ENCODE measurements at places on chromosomes 2 and 18.

DNA sequence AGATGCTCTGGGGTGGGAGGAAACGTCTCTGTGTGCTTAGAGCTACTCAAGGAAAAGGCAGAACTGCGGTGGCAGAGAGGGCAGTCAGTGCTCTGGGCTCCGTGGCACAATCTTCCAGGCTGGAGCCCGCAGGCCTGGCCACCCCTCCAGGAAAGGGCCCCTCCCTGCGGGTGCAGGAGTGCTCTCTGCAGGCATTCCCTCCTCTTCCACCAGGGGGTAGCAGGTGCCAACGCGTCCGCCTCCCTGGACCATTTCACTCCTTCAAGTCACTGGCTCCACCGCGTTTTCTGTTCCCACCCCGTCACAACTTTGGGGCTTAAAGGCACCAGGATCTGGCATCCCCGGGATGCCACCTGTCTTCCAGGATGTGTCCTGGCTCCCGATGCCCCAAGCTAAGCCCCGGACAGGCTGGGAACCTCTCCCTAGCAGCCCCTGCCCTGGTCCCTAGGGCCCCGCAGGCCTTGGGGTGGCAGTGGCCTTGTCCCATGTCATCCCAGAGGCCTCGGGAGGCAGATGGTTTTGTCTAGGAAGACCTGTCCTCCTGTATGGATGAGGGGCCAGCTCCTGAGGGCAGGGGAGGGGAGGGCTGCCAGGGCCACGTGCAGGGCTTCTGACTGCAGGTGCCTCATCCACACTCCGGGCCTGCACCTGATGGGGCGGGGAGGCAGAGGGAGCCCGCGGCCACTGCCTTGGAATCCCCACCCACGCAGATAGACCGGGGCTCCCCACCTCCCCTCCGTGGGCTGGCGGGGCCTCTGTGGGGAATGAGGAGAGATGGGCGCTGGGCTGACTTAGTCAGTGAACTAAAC is 26.4 kb downstream of the KCNIP3 start:
- peak; percentile 28 for DNase-seq

GRCh38 chr18:76265497-76266235 is 229.4 kb downstream of the ZNF516 start:
- no peak for DNase-seq

DNA sequence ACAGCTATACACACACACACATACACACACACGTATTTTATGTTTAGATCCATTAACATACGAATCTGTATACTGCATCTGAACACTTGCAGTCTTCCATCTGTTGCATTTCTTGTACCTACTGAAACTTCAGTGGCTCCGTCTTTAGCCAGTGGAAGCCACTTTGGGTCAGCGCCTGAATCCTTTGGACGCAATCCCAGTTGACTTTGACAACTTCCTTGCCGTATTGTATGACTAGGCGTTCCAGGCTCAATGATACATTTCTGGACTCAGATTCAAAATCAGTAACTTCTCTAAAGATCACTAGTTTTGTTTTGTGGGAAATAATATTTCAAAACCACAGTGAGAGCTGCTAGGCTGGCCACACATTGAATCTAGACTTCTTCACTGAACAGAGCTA is 101.5 kb upstream of the GPC1 start:
- no peak for DNase-seq

DNA sequence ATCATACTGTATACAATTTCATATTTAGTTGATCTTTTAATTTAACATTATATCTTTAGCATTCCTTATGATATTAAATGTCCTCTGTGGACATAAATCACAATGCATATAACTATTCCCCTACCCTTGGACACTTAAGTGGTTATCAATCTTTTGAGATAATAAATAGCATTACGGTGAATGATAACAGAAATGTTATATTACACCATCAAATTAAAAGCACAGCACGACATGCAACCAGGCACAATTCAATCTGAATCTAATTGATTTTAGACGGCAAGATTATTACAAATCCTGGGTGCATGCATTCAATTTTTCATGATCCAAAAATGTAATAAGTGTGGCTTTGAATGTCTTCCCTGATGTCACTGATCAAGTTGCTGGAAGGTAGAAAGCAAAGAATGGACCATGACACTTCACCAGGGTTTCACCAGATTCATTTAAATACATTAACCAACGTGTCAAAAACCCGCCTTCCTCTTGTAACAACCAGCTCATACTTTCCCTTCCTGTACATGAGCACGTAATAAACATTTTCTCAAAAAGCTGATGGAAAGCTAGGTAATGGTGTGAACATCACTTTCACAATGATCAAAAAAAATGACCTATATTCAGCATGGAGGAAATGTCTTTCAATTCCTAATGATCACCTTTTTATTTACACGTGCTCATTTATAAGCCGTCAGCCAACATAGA is 513.7 kb upstream of the ID2 start:
- DNase-seq, result no peak

- DNase-seq, result no peak
Measured at GRCh38 chr2:81355436-81355835, 1050.9 kb upstream of the LRRTM1 start.

GRCh38 chr2:105609746-105610402 is 134.8 kb upstream of the NCK2 start:
- no peak for DNase-seq

DNA sequence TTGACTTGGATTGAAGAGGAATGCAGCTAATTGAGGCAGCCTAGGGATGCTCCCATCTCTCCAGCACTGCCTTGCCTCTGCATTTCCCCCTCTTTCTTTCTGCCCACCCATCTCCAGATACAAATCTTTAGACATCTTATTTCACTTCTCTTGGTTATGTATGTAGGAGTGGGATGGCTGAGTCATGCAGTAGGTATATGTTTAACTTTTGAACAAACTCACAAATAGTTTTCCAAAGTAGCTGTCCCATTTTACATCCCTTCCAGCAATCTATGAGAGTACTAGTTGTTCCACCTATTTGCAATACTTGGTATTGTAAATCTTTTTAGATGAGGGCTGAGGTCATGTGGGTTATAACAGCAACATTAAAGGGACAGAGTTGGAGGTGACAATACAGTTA is 329.9 kb downstream of the DYSF start:
- no peak for DNase-seq

- DNase-seq, result peak; percentile 98
Measured at GRCh38 chr2:88753833-88754584, 62.5 kb downstream of the RPIA start.

DNA sequence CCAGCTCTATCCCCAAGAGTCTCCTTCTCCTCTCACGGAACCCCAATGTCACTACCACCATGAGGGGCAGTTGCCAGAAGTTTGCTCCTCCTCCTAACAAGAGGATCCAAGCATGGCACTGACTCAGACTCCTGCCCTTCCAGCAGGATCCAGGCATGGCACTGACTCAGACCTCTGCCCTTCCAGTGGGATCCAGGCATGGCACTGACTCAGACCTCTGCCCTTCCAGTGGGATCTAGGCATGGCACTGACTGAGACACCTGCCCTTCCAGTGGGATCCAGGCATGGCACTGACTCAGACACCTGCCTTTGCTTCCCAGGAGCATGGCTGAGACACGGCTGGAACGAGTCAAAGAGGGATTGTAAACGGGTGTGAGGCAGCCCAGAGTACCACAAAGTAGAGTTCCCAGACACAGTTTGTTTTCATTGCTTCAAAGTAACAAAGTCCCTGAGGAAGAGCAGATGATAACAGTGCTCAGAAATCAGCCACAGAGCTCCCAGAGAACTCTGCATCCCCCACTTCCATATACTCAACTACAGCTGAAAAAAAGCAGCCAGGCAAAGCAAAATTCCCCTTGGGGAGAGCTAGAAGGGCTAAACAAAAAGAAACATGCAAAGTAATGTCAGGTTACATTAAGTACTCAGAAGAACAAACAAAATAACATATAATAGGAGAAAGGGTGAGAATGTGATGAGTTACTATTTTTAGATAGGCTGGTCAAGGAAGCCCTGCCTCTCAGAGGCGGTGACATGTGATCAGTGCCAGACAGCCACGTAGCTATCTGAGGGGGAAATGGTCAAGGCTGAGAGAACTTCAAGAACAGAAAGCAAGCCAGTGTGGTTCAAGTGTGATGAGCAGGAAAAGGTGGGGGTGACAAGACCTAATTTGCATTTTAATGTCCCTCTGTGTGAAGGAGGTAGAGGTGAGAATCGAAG is 3.0 kb downstream of the BUB1 start:
- peak; percentile 72 for DNase-seq

DNA sequence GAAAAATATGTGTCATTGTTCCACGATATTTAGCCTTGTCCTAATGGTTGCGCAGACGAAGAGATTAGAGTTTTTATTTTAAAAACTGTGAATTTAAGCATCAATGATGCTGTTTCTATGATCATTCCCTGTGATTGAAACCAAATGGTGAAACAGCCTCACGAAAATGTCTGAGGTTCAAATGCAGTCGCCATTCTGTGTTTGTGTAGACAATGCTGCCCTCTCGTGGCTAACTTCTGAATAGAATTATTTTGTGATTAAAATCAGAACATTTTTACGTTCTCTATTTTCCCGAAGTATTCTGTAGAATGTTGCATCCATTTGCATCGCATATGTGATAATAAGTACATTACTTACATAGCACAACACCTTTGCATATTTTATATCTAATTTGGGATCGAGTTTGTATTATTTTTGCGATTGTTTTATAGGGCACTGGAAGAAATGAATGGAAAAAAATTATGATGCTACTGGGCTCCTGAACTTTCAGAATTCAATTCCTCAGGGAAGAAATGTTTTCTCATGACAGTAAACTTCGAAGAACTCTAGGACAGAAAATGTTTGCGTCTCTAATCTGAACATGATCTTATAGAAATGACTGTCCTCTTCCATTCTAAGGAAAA is 54.8 kb upstream of the CREB1 start:
- peak; percentile 57 for DNase-seq

GRCh38 chr2:160355080-160355479 is 138.5 kb downstream of the RBMS1 start:
- DNase-seq, result no peak

DNA sequence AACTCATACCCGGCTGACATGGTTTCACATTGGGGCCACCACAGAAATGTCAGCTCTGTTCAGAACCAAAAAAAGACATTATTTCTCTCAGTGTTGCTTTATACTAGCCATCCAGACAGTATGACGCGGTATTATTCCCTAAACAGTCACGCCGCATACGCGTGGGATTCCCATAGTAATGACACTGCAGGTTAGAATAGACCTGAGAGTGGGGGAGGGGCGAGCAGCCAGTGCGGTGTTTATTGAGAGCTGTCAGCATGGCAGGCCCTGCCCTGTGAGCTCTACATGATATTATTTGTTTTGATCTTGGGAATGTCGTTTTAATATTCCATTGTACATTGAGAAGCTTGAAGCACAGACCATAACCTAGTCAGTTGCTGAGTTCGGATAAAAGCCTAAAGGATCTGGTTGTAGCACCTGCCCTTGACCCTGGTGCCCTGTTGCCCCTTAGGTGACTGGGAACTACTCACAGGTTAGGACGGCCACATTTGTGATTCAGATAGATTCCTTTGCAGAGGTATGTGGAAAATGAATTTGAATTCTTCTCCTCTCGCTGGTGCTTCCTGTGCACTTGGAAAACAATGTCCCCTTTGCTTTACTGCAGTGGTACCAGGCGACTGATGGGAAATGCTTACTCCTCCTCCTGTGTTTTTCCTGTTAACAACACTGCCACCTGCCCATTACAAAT is 150.1 kb downstream of the ARHGAP28 start:
- DNase-seq, result no peak

DNA sequence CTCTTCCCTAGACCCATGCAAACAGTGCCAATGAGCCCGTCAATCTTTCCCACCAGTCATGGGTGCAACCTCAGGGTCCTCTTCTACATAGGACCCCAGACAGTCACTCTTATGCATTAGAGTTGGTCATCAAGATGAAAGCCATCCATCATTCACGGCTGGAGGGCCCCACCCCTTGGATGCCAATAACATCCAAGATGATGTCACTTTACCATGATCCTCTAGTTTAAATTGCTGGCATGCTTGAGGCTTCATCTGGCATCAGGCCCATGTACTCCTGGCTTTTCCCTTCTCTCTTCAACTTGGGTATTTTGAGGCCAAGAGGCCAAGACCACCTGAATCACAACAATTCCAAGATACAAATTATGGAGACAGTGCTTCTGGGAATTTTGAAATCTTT is 91.1 kb upstream of the MAPK4 start:
- no peak for DNase-seq

DNA sequence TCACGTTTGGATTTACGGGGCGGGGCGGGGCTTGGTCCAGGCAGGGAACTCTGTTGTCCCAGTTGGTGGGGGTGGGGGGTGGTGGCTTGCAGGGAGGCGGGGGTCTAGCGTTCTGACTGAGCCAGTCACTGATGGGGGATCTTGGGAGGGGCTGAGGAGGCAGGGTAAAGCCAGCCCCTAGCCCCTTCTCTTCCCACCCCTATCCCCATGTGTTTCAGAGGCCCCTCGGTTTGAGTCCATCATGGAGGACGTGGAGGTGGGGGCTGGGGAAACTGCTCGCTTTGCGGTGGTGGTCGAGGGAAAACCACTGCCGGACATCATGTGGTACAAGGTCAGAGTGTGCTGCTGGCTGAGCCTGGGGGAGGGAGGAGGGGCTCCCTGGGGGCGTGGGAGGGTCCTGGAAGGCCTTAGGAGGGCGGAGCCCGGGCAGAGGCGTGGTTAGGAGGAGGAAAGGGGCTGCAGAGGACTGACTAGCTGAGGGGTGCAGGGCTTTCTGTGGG is 22.0 kb upstream of the GMPPA start:
- peak; percentile 50 for DNase-seq

- DNase-seq, result no peak
Measured at GRCh38 chr18:73681912-73682311, 465.7 kb downstream of the FBXO15 start.

GRCh38 chr18:26653943-26654615 is 105.7 kb upstream of the KCTD1 start:
- no peak for DNase-seq

DNA sequence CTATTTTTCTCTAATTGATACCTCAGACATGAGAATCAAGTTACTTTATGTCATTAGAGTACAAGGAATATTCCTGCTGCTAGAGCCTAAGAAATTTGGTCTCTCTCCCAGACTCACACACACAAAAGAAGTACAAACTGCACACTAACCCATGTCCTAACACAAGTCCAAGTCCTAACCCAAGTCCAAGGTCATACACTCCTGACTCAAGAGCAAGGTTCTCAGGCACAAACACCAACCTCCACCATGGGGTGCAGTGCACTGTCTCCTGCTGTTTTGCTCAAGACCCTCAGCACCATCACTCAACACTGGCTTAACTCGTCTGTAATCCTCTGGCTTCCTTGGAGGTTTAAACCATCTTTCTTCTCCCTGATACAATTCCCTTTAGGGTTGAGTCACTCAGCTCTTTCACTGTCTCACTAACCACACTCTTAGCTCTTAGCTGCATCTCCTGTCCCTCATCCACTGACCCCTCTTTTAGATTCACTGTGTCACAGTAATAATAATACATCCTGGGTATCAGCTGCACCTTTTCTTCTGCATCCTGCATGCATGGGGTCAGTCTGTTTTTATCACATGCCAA is 129.8 kb downstream of the BCL2L11 start:
- no peak for DNase-seq

DNA sequence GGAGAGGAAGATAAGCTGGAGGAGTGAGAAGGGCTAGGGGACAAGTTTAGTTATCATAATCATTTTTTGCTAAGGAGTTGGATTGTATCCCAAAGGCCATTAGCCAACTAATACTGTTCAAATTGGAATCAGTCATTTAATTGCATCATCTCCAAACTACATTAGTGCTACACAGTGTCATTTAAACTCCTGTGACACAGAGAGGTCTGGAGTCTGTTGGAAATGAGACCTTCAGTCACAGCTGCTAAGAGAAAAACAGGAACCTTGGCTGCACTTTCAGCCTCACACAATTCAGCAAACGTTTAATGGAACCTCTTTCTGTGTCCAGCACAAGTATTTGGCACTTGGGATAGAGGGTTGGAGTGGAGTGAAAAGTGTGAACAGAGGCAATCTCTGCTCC is 175.5 kb upstream of the MGAT5 start:
- no peak for DNase-seq

Data from NAMALWA (cell line).